ENCODE measurements at places on chromosomes 11 and 22.

DNA sequence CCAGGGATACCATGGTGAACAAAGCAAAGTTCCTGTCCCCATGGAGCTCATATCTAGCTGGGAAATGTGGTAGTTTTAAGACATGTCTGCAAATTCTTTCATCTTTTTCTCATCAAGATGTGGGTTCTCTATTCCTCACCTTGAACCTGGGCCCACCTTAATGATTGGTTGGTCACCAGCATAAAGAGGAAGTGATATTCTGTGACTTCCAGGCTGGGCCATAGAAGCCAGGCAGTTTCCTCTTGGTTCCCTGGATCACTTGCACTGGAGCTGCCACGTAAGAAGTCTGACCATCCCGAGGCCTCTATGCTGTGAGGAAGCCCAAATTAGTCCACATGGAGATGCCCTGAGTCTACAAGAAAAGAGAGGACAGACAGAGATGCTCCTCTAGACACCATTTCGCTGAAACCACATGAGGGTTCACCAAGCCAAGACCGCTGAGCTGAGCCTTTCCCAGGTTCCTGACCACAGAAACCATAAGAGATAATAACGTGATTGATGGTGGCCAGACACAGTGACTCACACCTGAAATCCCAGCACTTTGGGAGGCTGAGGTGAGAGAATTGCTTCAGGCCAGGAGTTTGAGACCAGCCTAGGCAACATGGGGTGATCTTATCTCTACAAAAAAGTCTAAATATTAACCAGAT is 119.5 kb upstream of the ISX start:
- DNase-seq = no peak

DNA sequence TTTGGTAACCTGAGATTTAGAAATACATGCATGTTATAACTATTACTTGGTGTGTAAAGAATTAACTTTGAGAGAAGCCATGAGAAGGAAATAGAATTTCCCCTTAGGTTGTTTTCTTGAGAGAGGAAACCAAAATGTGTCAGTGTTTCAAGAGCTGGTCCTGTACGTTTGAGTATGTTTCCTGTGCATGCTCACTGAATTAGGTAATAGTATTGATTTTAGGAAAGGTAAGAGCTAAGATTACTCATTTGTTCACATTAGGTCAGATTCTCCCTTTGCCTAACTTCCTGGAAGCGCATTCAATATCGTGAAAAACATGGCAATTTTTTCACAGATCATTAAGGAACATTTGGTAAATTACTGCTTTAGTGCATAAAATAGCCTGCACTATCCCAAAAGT is 49.3 kb upstream of the RDX start:
- no peak for DNase-seq

DNA sequence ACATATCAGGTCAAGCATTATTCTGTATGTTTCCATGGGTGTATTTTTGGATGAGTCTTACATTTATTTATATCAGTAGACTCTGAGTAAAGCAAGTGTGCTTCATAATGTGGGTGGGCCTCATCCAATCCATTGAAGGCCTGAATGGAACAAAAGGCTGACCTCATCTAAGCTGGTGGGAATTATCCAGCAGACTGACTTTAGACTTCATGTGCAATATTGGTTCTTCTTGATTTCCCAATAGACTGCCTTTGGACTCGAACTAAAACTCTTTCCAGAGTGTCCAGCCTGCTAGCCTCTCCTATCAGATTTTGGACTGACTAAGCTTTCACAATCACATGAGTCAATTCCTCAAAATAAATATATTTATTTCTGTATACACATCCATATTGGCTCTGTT is 116.2 kb downstream of the KIF18A start:
- DNase-seq = no peak

- DNase-seq = no peak
These were observed 87.7 kb downstream of the CTTN start for GRCh38 chr11:70486026-70486415.

DNA sequence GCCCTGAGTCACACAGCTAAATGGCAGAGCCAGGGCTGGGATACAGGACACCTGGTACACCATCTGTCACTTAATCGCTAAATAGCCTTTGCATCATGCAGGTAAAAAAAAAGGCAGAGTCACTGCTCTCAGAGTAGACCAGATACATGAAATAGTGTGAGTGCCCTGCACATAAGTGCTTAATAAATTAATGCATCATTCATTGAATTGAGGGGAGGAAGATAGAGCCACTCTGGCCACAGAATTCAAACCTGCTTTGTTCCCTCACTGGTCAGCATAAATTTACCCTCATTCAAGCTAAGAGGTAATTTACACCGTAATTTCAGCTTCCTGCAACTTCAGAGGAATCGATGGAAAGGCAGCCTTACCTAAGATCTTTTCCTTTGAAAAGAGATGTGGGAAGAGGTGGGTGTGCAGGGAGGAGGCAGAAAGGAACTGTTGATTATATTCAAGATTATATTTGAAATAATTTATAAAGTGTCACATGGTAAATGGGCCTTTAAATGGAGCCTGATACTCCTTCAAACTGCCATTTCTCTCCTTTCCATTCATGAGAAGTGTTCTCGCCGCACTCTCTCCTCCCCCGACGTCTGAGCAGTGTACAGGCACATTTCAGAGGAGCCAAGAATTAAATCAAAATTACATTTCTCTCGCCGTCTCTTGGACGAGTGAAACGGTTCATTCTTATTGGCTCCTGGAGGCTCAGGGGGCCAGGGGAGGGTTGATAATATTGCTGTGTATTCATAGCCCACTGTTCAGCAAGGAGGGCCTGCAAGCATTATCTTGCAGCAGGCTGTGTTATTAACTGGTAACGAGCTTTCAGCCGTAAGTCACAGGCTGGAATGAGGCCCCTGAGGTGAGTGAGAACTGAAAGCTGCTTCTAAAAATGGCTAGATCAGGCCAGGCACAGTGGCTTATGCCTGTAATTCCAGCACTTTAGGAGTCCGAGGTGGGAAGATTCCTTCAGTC is 52.2 kb upstream of the HMGXB4 start:
- peak; percentile 21 for DNase-seq

- no peak for DNase-seq
These were observed 2.1 kb downstream of the OLFML1 start for GRCh38 chr11:7487360-7487759.

- DNase-seq = no peak
These were observed 27.9 kb upstream of the OAF start for GRCh38 chr11:120182790-120183491.

GRCh38 chr11:9053316-9054035 is 37.9 kb downstream of the SCUBE2 start:
- DNase-seq = no peak

DNA sequence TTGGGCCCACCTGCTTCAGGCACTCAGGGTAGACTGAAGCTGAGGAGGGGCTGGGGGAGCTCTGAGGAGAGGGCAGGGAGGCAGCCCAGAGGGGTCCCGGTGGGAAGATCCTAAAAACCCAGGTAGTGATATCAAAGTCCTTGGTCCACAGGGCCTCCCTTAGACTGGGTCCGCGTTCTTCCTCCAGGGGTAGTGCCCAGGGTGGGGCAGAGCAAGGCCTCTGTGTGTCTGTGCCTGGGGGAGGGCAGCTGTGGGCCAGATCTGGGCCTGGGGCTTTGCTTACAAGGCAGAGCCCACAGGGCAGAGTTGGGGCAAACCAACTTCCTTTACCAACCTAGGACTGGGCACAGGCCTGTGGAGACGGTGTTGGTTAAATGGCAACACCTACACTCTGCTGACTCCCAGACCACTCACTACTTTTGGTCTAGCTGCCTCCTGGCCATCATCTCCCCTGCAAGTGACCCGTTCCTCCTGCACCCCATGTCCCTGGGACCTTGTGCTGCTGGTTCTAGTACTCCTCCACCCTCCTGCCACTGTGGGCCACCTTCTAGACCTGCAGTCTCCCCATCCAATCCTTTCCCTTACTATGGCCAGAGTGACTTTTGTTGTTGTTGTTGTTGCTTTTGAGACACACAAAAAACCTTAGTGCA is 15.8 kb downstream of the ATG16L2 start:
- no peak for DNase-seq

DNA sequence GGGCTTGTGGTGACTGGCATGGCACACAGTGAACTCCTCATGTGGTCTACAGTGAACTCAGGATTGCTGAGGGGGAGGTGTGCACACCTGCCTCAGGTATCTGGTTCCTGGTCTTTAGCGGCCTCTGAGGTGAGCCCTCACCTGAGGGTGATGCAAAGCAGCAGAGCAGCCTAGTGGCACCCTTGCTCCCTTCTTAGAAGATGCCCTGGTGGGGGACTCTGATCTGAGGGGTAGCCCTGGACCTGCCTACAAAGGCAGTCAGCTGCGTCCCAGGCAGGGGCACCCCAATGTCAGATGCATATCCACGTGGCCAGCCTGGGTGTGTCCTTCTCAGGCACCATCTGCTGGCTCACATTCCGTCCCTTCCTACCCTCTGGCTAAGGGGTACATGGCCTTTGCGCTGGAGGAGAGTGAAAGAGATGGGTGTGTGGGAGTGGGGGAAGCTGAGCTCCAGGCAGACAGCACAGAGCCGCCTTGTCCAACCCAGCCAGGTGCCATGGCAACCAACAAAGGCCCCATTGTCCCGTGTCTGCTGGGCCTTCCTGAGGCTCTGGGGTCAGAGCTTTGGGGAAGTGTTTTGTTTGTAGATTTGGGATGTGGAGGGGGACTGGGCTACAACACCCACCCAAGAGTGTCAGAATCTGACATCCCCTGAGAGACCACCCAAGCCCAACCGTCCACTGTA is 5.8 kb downstream of the PLEKHB1 start:
- DNase-seq = peak; percentile 87

GRCh38 chr11:76657187-76658170 is 13.1 kb downstream of the LRRC32 start:
- peak; percentile 9 for DNase-seq

DNA sequence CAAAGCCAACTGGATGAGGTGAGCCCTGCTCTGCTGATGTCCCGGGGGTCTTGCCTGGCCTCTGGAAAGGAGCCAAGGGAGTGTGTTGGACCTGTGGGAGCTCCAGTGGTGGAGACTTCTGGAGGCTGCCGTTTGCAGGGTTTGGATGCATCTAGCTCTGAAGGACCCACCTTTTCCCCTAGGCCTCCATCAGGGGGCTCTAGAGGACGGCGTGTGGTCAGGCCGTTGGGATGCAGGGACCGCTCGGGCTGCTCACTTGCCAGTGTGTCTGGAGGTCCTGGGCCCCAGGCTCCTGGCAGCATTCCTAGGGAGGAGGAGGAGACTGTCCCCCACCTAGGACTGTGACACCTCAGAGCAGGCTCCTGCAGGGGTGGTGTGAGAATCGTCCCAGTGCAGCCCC is 58.3 kb downstream of the PRDM11 start:
- no peak for DNase-seq

DNA sequence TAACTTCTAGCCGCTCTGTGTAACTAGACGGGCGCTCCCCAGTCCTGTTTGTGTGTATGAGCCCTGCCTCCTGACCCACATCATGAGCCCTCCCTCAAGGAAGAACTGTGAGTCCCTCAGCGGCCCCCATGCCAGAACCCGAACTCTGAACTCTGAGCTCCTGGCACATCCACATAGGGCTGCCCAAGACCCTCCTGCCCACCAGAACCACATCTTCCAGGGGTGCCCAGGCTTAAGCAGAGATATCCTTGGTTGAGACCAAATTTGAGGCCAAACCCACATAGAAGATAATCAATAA is 3.0 kb downstream of the TRIM29 start:
- no peak for DNase-seq

GRCh38 chr11:115759622-115760460 is 255.6 kb upstream of the CADM1 start:
- no peak for DNase-seq

DNA sequence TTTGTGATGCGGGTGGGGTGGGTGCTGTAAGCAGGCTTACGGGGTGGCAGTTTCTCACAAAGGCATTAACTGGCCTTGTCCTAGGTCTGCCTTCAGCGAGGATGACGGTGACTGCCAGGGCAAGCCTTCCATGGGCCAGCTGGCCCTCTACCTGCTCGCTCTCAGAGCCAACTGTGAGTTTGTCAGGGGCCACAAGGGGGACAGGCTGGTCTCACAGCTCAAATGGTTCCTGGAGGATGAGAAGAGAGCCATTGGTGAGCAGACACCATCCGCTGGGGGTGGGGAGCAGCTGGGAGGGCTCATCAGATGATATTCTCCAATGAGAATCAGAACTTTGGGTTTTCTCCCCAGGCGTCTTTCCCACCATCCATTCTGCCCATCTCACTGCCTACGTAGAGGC is 5.8 kb downstream of the TCN2 start:
- DNase-seq = no peak

GRCh38 chr11:35061516-35062440 is 77.2 kb upstream of the CD44 start:
- DNase-seq = no peak

GRCh38 chr22:21632237-21632895 is at the start of gene CCDC116:
CCDC116 (plus strand) TSS chr22:21632760; CDS start chr22:21633182, 422 bp downstream.
- no peak for DNase-seq

- DNase-seq = no peak
These were observed 16.1 kb downstream of the TRIM22 start for GRCh38 chr11:5705688-5706087.

- no peak for DNase-seq
These were observed 118.3 kb downstream of the VPREB1 start for GRCh38 chr22:22362936-22363335.

GRCh38 chr11:83174008-83174407 is 17.1 kb downstream of the PCF11 start:
- DNase-seq = no peak

GRCh38 chr11:94560834-94561233 is 6.3 kb upstream of the PIWIL4 start:
- no peak for DNase-seq

DNA sequence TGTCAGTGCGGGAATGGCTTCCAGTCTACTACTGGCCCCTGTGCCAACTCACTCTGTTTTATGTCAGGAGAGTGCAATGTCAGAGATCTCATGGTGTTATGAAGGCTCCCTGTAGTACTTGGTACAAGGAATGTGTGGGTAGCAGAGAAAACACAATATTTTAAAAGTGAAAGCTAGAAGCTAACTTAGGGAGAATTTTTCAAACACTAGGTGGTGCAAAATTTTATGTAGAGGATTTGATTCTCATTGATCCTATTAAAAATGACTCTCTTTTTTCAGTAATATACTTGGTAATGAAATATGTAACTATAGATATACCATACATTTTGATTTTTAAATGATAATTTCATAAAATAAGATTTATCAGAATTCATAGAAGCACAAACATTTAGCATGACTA is 134.7 kb downstream of the JRKL start:
- no peak for DNase-seq

GRCh38 chr11:64305691-64306562 is 603 bp downstream of the ESRRA start:
- peak; percentile 46 for DNase-seq

DNA sequence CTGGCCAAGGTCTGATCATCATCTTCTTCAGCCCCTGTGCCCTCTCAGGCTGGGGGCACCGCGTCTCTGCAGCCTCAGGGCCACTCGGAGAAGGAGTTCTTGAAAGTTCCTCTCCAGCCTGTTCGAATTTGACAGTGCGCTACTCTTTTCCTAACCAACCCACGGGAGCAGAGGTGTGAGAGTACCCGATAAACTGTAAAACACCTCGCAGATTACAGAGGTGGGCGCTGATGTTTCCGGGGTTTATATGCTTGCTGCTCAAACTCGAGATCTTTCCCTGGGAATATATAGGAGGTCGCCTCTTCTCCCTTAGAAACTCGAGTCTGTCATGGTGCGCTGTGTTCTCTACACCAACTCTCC is 515 bp downstream of the CTR9 start:
- no peak for DNase-seq

All from head of caudate nucleus (tissue), 42 donors.